Liver (tissue), 10 donors: ENCODE measurements at places on chromosomes 3 and 15.

DNA sequence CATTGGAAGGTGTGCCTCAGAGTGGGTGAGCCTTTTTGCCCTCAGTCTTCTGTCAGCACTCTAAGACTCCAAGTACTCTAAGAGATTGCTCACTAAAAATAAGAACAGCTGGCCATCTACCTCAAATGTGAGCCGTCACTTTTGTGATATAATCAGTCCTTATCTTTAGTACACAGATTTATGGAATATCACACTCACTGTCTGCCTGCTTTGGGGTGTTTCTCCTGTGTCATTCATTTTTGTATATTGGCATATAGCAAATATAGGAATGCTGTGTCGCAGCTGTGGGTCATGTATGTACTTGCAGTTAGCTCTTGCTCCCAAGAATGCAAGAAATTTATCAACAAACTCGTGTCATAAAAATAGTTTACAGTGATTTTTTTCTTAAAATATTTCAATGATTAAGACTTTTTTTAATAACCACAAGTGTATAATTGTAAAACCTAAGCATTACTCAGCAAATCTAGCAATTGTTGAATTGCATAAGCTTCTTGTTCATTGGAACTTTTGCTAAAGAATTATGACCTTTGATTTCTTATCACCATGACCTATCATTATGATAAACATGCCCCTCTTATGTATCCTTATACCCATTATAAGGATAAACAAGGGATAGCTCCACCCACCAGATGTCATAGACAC, 18.8 kb downstream of the SETD5 start:
- H3K4me1 ChIP-seq, result peaks cover 36% of the 10 kb centered on the region
- DNase-seq, result no peak
- H3K36me3 ChIP-seq, result no peaks in the 10 kb centered on the region
- H3K4me3 ChIP-seq, result no peak overlapping the region

DNA sequence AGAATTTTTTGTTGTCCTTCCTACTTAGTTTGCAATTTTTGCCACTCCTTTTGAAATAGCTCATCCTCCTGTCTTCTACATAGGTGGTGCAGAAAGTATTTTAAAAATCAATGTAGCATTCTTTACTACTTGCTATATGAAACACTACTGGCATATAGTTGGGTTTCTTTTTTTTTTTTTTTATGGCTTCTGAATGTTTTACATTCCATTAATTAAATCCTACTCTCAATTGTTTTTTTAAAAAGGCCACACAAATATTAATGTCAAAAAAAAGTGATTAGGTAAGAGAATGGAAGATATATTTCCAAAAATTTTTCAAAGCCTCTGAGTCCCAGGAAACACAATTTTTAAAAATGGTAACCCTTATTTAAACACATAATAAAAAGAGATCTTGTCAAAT, 262.6 kb downstream of the MAGI1 start:
- DNase-seq, result no peak

- no peak overlapping the region for H3K4me3 ChIP-seq
- no peaks in the 10 kb centered on the region for H3K27me3 ChIP-seq
- H3K36me3 ChIP-seq, result no peaks in the 10 kb centered on the region
- no peak for DNase-seq
Measured at GRCh38 chr3:124078953-124079911, 87.3 kb upstream of the ROPN1 start.

DNA sequence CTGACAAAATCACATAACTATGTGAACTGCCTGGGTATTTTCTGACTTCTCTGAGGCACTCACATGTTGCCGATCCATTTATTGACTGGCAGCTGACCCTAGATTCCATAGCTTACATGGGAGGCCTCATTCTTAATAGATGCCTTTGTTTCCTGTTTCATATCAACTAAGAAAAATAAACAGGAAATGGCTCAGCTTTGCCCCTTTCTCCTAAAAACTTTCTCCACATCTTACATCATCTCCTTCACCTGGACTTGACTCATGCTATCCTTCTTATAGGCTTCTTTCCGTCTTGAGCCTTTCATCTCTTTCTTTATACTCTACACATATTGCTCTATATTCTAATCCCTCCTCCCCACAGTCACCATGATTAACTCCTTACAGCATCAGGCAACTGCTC, 38.0 kb downstream of the TXNRD3 start:
- peaks cover 4% of the 10 kb centered on the region for H3K36me3 ChIP-seq
- H3K4me1 ChIP-seq, result no peaks in the 10 kb centered on the region
- DNase-seq, result no peak

- H3K4me3 ChIP-seq, result no peak overlapping the region
- DNase-seq, result no peak
- no peaks in the 10 kb centered on the region for H3K27me3 ChIP-seq
- H3K27ac ChIP-seq, result no peak overlapping the region
- H3K36me3 ChIP-seq, result no peaks in the 10 kb centered on the region
Measured at GRCh38 chr15:56798639-56799038, 65.3 kb upstream of the ZNF280D start.

- no peak overlapping the region for H3K27ac ChIP-seq
- H3K27me3 ChIP-seq, result no peaks in the 10 kb centered on the region
- DNase-seq, result no peak
- no peak overlapping the region for H3K4me3 ChIP-seq
Measured at GRCh38 chr3:107142171-107142570, 235.1 kb upstream of the CCDC54 start.

DNA sequence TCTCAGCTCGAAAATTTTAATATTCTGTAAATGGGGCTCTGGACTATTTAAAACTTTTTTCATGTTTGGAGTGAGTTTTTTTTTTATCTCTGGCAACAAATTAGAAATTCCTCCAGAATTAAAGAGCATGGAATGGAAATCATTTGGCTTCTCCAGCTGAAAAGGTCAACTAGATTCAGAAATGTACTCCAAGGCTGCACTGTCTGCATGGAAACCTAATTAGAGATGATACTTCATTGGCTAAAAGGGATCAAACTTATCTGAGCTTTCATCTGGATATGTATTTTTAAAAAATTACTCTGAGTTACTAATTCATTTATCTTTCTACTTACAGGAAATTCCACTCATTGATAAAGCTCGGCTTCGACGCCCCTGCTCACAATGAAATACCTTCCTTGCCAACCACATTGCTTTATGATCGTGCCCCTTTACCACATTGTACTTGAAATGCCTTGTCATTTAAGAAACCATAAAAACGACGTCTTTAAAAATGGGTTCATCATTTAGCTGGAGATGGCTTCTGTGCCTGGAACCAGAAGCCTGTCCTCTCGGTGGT, 285.5 kb upstream of the ICE2 start:
- no peak for DNase-seq
- no peaks in the 10 kb centered on the region for H3K36me3 ChIP-seq
- no peaks in the 10 kb centered on the region for H3K27me3 ChIP-seq
- H3K27ac ChIP-seq, result peak overlapping the region; percentile 50
- H3K4me3 ChIP-seq, result no peak overlapping the region
- H3K4me1 ChIP-seq, result no peaks in the 10 kb centered on the region

- DNase-seq, result no peak
- H3K4me3 ChIP-seq, result no peak overlapping the region
- H3K4me1 ChIP-seq, result no peaks in the 10 kb centered on the region
- H3K36me3 ChIP-seq, result no peaks in the 10 kb centered on the region
Measured at GRCh38 chr3:66115858-66116654, 77.3 kb upstream of the MAGI1 start.
